ENCODE measurements at places on chromosomes 13 and 19. TPM values are rescaled to one million over a fixed set of nuclear protein-coding genes. Genes with fewer than 3 reads are reported as not detected.

EPSTI1 gene
- total RNA-seq: 4.1 TPM

PALM3 gene
- 24.1 TPM for total RNA-seq

IL11 gene
- total RNA-seq: not detected

B9D2 gene
- 6.1 TPM for total RNA-seq

ZNF490 gene
- 12.1 TPM for total RNA-seq

RXFP2 gene
- not detected for total RNA-seq

STOML3 gene
- total RNA-seq: not detected

DNA sequence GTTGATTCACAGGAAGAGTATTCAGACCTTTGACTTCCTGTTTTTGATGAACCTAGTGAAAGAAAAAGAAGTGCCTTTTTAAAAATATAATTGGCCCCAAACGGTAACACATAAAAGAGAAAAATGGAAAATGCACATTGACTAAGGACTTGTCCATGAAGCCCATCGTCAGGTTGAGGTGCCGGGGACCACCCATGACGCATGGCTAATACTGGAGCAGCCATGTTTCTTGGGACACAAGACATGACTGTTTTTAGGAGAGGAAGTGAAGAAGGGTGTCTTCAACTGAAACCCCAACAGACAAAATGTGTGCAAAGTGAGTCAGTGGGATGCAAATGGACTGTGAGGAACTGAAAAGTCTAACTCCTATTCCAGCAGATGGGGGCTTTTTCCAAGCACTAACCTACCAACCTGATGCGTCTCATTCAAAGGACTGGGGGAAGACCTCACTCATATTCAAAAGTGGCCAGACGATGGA is 459.4 kb downstream of the FOXO1 start:
- no peak for DNase-seq

DNA sequence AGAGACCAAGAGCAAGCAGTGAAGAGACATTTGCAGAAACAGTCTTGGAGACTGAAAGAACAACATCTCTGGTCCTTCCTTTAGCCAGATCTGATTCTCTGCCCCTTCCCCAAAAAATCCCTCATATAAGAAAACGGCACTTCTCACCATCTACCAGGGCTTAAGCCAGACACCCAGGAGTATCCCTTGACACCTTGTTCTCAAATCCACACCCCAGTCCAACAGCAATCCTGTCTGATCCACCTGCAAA is 1.7 kb upstream of the PLEKHG2 start:
- DNase-seq: no peak

DNA sequence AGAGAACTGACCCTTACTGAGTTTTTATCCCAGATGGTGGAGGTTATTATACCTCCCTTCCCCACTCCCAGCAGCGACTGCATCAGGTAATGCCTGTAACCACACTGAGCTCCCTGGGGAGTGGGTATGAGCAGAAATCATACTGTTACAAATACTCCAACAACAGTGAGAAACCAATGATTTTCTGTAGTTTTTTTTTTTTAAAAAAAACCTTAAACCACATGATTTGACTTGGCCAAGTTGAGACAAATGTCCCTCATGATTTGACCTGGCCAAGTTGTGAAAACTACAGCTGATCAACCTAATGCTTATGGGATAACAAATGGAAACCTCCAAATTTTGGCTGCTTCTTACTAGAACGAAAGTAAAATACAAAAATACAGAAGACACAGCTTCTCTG is 33.1 kb upstream of the SERP2 start:
- no peak for DNase-seq

- no peak for DNase-seq
Observed at GRCh38 chr19:33358408-33358807, 15.1 kb upstream of the CEBPG start.

DNA sequence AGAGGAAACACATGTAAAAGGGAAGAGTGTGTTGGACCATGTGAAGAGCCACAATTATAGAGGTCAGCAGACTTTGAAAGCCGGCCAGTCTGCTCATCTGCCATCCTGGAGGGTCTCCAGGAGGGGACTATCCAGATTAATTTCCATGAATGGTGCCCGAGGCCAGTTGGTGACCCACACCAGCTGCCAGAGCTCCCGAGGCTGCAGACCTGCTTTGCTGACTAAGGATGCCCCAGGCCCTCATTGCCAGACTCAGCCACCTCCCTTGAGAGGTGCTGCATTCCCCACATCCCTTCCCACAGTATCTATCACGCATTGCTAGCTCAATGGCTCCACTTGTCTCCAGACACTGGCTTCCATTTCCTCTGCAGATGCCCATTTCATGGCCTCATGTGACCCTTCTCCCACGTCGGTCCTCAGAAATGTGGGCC is 110.3 kb downstream of the NALCN start:
- DNase-seq: no peak

DNA sequence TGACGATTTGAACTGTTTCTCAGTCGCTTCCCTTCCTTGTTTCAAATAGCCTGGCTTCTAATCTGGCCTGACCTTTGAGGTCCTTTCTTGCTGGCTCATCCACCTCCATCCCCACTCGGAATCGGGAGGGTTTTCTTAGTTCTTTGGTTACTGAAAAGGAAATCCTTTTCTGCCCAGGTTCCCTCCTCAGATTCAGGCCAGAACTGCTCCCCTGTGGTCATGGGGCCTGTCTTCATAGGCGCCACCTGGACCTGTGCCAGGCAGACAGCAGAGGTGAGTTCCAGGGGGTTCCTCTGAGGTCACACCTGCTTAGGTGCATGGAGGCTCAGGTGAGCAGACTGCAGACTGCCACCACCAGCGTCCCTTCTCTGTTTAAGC is 62.4 kb downstream of the AKAP11 start:
- no peak for DNase-seq

DNA sequence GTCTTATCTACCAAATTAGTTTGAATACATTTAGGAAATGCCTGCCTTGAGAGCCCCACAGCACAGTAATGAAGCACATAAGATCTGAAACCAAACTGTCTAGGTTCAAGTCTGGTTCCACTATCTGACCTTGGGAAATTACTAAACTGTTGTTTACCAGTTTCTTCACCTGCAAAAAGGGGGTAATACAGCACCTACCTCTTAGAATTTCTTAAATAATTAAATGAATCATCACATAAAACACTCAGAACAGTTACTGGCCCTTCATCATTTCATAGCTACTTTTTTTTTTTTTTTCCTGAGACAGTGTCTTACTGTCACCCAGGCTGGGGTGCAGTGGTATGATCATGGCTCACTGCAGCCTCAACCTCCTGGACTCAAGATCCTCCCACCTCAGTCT is 59.6 kb downstream of the USP12 start:
- DNase-seq: no peak

- DNase-seq: no peak
Observed at GRCh38 chr19:49916839-49917733, 11.9 kb upstream of the ATF5 start.

- DNase-seq: no peak
Observed at GRCh38 chr13:33375421-33375820, 89.9 kb upstream of the STARD13 start.

GRCh38 chr13:50197705-50198104 is 182.5 kb downstream of the KCNRG start:
- no peak for DNase-seq

DNA sequence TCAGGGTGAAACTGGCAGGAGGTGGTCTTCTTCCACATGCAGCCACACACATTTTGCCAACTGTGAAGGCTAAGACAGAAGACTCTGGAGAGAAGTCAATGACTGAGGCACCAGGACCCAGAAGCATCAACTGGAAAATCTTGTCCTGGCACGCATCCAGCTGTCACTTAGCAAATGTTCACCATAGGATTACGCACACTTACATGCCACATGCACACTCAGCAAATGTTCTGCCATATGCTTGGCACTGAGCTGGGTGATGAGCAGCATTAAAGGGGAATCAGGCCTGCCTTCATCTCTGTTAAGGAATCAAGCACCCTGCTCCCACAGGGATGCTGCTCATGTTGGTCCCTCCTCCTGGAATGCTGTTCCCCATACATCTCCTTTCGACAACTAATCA is 5.1 kb downstream of the ZNF599 start:
- no peak for DNase-seq

GRCh38 chr13:32010136-32010535 is 21.4 kb upstream of the FRY start:
- DNase-seq: no peak

DNA sequence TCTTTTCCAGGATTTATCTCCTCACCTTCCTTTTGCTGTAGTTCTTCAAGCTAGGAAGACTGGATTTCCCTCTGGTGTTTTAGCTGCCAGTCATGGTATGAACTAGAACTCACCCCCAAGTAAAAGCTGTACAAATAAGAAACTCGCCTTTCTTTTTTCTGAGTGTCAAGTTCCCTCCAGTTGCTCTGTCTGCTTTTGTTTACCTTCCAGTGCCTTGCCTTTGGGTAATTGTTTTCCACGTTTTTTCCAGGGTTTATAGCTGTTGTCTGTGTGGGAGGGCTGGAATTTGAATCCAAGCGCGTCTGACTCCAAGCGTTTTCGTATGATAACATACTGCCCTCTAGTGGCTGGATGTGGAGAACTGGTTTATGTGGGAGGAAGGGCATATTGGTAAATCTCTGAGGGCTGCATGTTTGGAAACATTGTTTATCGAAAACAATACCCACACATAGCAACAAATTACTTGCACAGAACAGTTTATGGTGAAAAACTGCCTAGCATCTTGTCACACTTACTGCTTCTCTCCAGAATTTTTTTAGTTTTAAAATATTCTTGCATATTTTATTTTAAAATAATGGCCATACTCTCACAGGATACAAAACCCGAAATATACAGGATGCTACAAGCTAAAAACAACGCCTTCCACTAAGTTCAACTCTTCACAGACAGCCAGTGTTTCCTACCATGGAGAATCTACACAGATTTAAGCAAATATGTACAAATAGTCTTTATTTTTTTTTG is 19.2 kb downstream of the RCN3 start:
- peak; percentile 84 for DNase-seq

DNA sequence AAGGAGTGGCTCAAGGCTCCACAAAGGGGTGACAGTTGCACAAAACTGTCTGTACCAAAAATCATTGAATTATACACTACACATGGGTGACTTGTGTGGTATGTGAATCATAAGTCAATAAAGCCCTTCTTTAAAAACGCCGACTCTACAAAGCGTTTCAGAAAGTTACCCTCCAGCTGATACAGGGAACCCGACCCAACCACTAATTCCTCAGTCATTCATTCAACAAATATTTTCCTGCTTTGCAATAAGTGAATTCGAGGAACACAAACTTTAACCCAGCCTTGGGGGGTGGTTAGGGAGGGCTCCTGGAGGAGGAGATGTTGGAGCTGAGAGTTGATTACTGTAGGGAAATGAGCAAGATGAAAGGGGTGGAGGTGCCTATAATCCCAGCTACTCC is 32.0 kb downstream of the LTBP4 start:
- no peak for DNase-seq

- DNase-seq: no peak
Observed at GRCh38 chr19:16330806-16331690, 6.4 kb downstream of the KLF2 start.

DNA sequence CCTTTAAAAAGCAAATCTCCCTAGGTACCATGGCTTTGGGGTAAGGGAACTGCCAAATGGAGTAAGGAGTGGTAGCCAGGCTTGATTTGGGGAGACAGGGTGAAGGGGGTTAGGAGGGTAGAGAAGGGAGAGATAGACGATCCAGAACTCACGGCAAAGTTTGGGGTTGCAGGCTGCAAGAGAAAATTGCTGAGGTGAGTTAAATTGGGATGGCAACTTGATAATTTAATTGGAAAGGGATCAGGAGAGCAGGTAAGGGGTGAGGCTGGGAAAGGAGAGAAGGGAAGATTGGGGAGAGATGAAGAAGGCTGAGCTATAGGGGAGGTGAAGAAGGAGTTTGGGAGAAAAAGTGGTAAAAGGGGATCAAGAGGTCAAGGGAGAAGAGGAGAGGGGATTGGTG is 4.0 kb downstream of the IZUMO2 start:
- no peak for DNase-seq

DNA sequence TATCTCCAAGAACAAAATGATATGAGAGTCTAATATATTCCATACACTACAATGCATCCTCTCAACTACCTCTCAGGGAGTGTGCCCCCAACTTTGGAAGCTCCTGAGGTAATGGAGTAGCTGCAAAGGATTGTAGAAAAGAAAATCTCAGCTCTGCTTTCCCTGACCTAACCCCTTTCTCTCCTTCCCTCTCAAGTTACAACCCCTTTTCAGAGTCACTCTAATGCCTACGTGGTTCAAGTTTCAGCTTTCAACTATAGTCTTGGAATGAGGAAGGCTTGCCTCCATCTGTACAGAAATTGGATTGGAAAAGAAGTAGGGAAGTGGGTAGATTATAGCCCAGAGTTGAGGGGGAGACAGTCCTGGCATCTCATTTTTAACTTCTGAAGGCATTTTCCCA is 256.0 kb downstream of the PCDH9 start:
- no peak for DNase-seq

GRCh38 chr19:17926044-17926443 is 6.8 kb upstream of the CCDC124 start:
- DNase-seq: no peak

GRCh38 chr13:20869540-20869939 is 33.0 kb downstream of the XPO4 start:
- DNase-seq: no peak

GRCh38 chr19:30968210-30968609 is 381.0 kb downstream of the TSHZ3 start:
- no peak for DNase-seq
